ENCODE measurements at places on chromosomes 7 and 10.

- H3K36me3 ChIP-seq: no peaks in the 10 kb centered on the region
- H3K4me1 ChIP-seq: no peaks in the 10 kb centered on the region
- no peak overlapping the region for H3K27ac ChIP-seq
- no peak for DNase-seq
These were observed 304.1 kb downstream of the GRM8 start for GRCh38 chr7:126948664-126949063.

- H3K36me3 ChIP-seq: no peaks in the 10 kb centered on the region
- DNase-seq: no peak
- H3K4me1 ChIP-seq: no peaks in the 10 kb centered on the region
- H3K4me3 ChIP-seq: no peak overlapping the region
These were observed 1.4 kb downstream of the C10orf71 start for GRCh38 chr10:49300140-49300974.

DNA sequence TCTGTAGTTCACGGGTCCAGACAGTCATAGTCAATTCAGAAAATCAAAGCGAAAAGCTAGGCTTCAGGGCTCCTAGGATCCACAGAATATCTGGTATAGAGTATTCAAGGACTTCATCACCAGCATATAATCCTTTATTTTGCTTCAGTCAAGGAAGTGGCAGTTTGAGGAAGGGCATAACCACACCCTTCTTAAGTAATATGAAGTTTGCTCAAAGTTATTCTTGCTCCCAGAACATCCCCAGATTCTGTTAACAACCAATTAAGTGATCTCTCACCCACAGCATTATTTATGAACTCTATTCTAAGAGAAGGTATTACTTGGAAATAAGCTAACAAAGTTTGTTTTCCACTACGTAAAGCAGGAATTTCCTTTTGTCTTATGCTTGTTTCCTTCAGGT lies 13.2 kb downstream of the CWF19L1 start:
- no peak overlapping the region for H3K4me3 ChIP-seq
- no peak overlapping the region for H3K27ac ChIP-seq
- DNase-seq: no peak
- H3K27me3 ChIP-seq: no peaks in the 10 kb centered on the region
- peaks cover 28% of the 10 kb centered on the region for H3K36me3 ChIP-seq

DNA sequence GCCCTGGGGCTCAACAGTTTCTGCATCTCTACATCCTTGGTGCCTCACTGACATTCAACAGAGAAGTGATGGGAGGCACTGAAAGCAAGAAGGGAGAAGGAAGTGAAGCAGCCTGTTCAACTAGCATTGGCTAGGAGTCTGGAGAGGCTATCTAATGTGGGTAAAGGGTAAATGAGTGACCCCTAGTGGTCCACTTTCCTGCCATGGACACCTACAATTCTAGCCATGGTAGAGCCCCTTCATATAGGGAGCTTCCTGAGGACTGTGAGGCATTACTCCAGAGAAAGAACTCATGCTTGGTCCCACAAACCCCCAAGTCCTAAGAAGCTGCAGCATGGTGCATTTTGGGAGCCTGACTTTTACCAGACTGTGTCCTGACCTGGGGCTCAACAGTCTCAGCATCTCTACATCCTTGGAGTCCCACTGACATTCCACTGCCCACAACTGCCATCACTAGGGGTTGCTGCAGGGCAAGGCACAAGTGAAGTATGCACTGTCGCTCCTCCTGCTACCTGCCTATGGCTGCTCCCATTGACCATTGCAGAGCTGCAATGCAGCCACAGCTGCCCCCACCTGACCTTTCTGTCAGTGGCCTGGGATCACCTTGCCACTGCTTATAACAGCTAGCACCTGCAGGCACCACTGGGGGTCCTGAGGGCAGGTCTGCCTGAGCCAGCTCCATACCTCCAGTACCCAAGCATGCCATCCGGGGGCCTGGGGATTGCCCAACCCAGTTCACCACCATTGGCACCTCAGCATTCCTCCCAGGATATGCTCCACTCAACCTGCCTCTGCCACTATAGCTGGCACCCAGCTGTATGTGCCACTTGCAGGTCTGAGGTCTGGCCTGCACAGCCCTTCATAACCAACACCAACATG lies 44.1 kb upstream of the CDK6 start:
- DNase-seq: no peak
- H3K4me1 ChIP-seq: no peaks in the 10 kb centered on the region
- H3K4me3 ChIP-seq: no peak overlapping the region
- no peaks in the 10 kb centered on the region for H3K27me3 ChIP-seq
- H3K36me3 ChIP-seq: no peaks in the 10 kb centered on the region

DNA sequence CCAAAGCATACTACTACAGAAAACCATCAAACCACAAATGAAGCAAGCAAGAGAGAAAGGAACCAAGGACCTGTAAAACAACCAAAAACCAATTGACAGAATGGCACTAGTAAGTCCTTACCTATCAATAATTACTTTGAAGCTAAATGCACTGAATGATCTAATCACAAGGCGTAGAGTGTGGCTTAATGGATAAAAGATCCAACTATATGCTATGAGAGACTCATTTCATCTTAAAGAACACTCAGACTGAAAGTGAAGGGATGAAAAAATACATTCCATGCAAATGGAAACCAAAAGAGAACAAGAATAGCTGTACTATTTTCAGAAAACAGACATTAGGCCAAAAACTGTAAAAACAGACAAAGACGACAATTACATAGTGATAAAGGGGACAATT lies 70.7 kb downstream of the CRPPA start:
- no peaks in the 10 kb centered on the region for H3K27me3 ChIP-seq
- H3K4me3 ChIP-seq: no peak overlapping the region
- DNase-seq: no peak
- no peak overlapping the region for H3K27ac ChIP-seq
- no peaks in the 10 kb centered on the region for H3K36me3 ChIP-seq

- no peak overlapping the region for H3K4me3 ChIP-seq
- H3K36me3 ChIP-seq: no peaks in the 10 kb centered on the region
- H3K27ac ChIP-seq: 0 out of 2 replicates have a peak overlapping the region, but pooled peaks have one; percentile 14
- no peaks in the 10 kb centered on the region for H3K27me3 ChIP-seq
- peaks cover 10% of the 10 kb centered on the region for H3K4me1 ChIP-seq
- DNase-seq: peak; percentile 55
These were observed 81.3 kb downstream of the OSBPL3 start for GRCh38 chr7:24898691-24899090.

GRCh38 chr7:73774923-73775322 lies 4.9 kb upstream of the CLDN3 start:
- peak; percentile 26 for DNase-seq
- no peaks in the 10 kb centered on the region for H3K4me1 ChIP-seq
- peaks cover 10% of the 10 kb centered on the region for H3K27me3 ChIP-seq
- no peak overlapping the region for H3K27ac ChIP-seq
- no peaks in the 10 kb centered on the region for H3K36me3 ChIP-seq
- H3K4me3 ChIP-seq: no peak overlapping the region

DNA sequence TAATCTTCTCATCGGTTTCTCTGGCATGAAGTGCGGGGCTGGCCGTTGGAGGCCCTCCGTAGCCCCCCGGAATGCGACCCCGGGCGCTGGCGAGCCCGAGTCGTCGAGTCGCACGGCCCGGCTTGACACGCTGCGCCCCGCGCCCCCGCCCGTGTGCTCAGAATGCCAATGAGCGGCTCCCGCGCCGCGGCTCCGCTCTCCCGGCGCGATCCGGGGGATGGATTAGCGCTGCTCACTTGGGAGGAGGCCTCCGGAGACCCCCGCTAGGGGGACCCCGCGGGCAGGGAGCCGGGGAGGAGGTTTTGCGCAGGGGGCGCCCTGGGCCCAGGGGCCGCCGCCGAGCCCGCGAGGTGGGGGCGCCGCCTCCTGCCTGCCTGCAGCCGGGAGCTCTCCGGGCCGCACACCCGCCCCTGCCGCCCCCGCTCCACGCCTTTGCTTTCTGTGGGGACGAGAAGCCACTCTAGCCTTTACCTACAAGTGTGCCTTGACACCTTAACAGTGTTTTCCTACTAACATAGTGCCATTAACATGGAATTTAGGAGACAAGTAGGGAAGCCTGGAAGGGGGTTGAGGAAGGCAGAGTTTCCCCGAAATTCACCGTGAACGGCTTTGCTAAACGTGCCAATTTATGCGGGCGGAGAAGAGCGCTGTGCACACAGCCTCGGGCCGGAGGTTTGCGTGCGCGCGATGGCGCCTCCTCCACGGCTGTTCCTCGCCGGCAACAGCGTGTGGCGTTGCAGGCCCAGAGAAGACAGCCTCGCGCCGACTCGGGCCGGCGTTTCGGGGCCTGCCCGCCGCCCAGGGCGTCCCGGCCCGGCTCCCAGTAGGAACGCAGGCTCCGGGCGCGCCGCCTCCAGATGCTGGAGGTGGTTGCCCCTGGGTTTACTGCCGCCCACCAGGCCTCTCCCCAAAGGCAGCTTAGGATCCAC lies 7.1 kb downstream of the SHH start:
- peak; percentile 84 for DNase-seq
- H3K4me1 ChIP-seq: 0 out of 2 replicates have a peak, but pooled peaks cover 7% of the 10 kb centered on the region
- peak overlapping the region; percentile 63 for H3K4me3 ChIP-seq
- peaks cover 71% of the 10 kb centered on the region for H3K27me3 ChIP-seq

- no peaks in the 10 kb centered on the region for H3K36me3 ChIP-seq
- no peak for DNase-seq
- H3K4me1 ChIP-seq: no peaks in the 10 kb centered on the region
- H3K4me3 ChIP-seq: no peak overlapping the region
These were observed 63.0 kb upstream of the FAM3C start for GRCh38 chr7:121459148-121459547.

DNA sequence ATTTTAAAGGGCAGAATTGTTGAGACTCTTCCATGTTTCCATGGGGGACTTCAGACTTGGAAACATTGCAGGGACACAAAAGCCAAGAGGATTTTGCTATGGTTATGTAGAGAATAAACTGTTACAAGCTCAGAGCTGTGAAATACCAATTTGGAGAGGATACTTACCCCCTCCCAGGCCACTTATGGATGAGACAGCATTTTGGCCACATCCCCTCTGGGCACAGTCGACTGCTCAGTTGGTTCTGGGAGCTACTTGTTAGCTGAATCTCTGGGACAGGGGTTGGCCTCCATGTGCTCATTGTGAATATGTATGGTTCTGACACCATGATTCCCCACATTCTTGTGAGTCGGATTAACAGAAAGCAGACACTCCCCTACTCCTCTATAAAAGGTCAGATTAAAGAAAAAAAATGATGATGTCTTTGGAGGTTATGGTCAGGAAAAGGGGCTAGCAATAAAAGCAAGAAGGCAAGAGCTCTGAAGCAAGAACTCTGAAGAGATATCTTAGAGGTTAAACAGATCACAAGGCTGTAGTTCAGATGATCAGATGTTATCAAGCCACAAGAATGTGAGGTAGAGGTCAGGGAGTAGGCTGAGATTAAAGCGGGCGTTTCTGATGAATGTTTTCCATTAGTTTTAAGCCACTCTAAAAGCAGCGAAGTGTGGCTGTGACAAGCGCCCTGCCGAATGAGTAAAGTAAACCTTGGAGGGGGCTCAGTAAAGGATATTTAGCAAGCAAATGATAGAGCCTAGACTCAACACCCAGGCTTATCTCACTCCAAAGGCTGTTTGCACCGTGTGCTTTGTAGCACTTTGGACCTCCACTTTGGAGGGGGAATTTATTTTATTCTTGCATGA lies 17.2 kb downstream of the STAMBPL1 start:
- peak overlapping the region; percentile 61 for H3K27ac ChIP-seq
- peak; percentile 60 for DNase-seq
- H3K4me3 ChIP-seq: 0 out of 2 replicates have a peak overlapping the region, but pooled peaks have one; percentile 9
- no peaks in the 10 kb centered on the region for H3K36me3 ChIP-seq
- peaks cover 74% of the 10 kb centered on the region for H3K4me1 ChIP-seq

GRCh38 chr10:89352802-89353201 lies 25.0 kb downstream of the IFIT3 start:
- DNase-seq: no peak
- peaks cover 48% of the 10 kb centered on the region for H3K4me1 ChIP-seq
- H3K27ac ChIP-seq: peak overlapping the region; percentile 95

- no peak overlapping the region for H3K27ac ChIP-seq
- no peaks in the 10 kb centered on the region for H3K36me3 ChIP-seq
- no peak for DNase-seq
- H3K4me1 ChIP-seq: no peaks in the 10 kb centered on the region
- H3K27me3 ChIP-seq: no peaks in the 10 kb centered on the region
These were observed 77.0 kb downstream of the SLC25A13 start for GRCh38 chr7:96244992-96245292.

- H3K4me3 ChIP-seq: no peak overlapping the region
- peak; percentile 72 for DNase-seq
- H3K4me1 ChIP-seq: no peaks in the 10 kb centered on the region
- no peaks in the 10 kb centered on the region for H3K27me3 ChIP-seq
- H3K27ac ChIP-seq: no peak overlapping the region
These were observed 134.8 kb downstream of the PHTF2 start for GRCh38 chr7:77933394-77933793.

DNA sequence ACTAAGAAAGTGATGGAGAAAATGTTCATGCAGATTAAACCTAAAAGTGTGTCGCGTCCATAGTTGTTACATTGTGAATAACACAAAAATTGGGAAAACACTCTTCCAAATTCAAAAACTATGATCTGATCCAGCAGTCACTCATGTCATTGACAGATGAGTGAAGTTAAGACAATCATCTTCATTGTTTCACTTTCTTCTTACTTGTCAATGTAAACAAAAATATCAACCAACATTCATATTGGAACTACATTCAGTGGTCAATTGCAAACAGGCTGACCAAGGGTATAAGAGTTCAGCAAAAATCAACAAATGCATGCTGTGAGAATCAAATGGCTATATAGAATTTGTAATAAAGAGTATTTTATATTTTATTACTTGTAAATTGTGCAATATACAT lies 1.8 kb downstream of the FRMPD2 start:
- no peak overlapping the region for H3K27ac ChIP-seq
- no peak for DNase-seq
- no peak overlapping the region for H3K4me3 ChIP-seq
- H3K36me3 ChIP-seq: no peaks in the 10 kb centered on the region

DNA sequence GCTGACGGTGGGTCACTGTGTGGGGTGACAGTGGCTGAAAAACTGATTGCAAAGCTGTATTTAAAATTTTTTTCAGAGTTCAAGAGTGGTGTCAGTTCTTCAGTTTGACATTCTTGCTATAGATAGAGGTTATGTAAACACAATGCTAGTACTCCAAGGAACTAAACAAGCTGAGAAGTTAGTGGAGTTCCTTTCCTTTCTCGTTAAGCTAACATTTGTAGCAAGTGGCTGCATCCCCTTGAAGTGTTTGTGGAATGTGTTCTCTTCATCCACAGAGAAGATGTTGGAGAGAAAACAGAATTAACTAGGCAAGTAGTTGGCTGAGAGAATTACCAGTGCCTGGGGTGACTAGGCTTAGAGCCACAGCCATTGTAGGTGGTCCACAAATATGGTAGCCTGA lies 15.8 kb downstream of the CCNY start:
- no peak for DNase-seq
- H3K27ac ChIP-seq: no peak overlapping the region
- peaks cover 37% of the 10 kb centered on the region for H3K4me1 ChIP-seq
- no peaks in the 10 kb centered on the region for H3K36me3 ChIP-seq
- H3K27me3 ChIP-seq: no peaks in the 10 kb centered on the region

DNA sequence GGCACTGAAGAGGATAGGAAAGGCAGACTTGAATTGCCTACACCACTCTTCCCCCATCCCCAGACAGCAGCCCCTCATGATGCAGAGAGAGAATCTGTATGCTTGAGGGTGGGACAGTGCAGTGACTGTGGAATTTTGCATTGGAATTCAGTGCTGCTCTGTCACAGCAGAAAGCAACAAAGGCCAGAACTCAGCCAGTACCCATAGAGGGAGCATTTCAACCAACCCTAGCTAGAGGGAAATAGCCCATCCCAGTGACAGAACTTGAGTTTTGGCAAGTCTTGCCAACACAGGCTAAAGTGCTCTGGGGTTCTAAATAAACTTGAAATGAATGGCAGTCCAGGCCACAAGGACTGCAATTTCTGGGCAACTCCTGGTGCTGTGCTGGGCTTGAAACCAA lies 80.4 kb downstream of the TES start:
- no peaks in the 10 kb centered on the region for H3K36me3 ChIP-seq
- no peak overlapping the region for H3K27ac ChIP-seq
- DNase-seq: peak; percentile 19
- H3K27me3 ChIP-seq: no peaks in the 10 kb centered on the region
- H3K4me1 ChIP-seq: no peaks in the 10 kb centered on the region
- no peak overlapping the region for H3K4me3 ChIP-seq

Measured in GM23248 (cell line).